ENCODE measurements at places on chromosomes 7 and 10.

GRCh38 chr10:102324061-102324460, 71.4 kb upstream of the NFKB2 start:
- no peak for DNase-seq

DNA sequence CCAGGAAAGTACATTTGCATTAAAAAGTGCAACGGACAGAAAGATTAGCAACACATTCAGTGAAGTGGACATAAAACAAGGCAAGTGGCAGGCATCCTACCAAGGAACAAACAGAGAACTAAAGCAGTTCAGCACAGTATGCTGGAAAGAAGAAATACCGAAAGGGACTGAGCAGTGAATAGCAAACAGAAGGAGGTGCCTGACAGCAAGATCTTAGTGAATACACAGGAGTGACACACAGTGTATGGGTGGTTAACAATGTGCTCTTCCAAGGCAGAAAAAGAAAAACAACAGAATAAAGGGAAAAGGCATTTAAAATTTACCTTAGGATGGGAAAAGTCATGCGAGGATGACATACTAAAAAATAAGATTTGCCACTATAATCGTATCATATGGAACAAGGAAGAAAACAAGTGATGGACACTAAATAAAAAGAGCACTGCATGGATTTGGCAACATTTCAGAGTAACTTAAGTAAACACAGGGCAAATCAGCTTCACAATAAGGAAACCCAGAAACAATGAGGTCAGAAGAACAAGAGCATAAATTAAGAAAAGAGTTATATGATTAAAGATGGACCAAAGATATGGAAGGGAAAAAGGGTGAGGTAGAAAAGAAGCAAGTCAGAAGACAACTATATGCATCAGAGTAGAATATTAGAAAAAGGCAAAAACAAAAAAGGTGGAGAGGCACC, 29.5 kb downstream of the MEST start:
- no peak for DNase-seq

GRCh38 chr7:143048827-143049226, 3.3 kb upstream of the OR6V1 start:
- no peak for DNase-seq

DNA sequence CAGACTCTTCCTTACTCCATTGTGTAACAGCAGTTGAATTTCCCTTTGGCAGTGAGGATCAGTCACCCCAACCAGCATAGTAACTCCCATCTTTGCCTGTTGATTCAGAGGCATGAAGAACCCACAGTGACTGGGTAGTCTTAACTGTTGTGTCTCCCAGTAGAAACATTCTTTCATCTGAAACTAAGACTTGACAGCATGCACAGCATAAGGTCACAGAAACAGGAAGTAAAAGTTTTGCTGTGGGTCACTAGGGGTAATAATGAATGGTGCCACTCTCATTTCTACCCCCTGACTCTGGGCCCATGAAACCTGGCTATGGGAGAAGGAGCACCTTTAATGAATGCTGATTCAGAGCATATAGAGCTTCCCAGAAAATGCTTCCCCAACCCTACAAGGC, 8.3 kb upstream of the FRMPD2 start:
- no peak for DNase-seq

- no peak for DNase-seq
Observed at GRCh38 chr10:43201545-43202131, 63.4 kb downstream of the CSGALNACT2 start.

GRCh38 chr7:16822029-16822428, 17.2 kb upstream of the AGR2 start:
- DNase-seq, result no peak

Data from NCI-H2107 (cell line).